Immature natural killer cell (primary cell): ENCODE measurements at places on chromosomes 5 and 9. TPM values are rescaled to one million over a fixed set of nuclear protein-coding genes. Genes with fewer than 3 reads are reported as not detected.

Gene ENTREP1
- not detected for polyA plus RNA-seq

Gene WHRN
- 0.22 TPM for polyA plus RNA-seq

Gene SPINK6
- polyA plus RNA-seq, result not detected

Gene PCDHB16
- polyA plus RNA-seq, result not detected

Gene HACD4
- polyA plus RNA-seq, result 6.7 TPM

Gene ITK
- polyA plus RNA-seq, result 38.5 TPM

Gene FOXD4L5
- not detected for polyA plus RNA-seq

Gene PRPF4
- 25.6 TPM for polyA plus RNA-seq

Gene ORM2
- polyA plus RNA-seq, result not detected

GRCh38 chr5:145629047-145629446, 206.1 kb downstream of the PRELID2 start:
- DNase-seq, result no peak
- H3K27me3 ChIP-seq, result no peaks in the 10 kb centered on the region
- H3K4me1 ChIP-seq, result no peaks in the 10 kb centered on the region
- H3K36me3 ChIP-seq, result no peaks in the 10 kb centered on the region

- peaks cover 19% of the 10 kb centered on the region for H3K36me3 ChIP-seq
- no peak for DNase-seq
- H3K4me1 ChIP-seq, result no peaks in the 10 kb centered on the region
- H3K27me3 ChIP-seq, result peaks cover 4% of the 10 kb centered on the region
- no peak overlapping the region for H3K27ac ChIP-seq
These were observed 75.9 kb downstream of the AUH start for GRCh38 chr9:91285729-91286353.

DNA sequence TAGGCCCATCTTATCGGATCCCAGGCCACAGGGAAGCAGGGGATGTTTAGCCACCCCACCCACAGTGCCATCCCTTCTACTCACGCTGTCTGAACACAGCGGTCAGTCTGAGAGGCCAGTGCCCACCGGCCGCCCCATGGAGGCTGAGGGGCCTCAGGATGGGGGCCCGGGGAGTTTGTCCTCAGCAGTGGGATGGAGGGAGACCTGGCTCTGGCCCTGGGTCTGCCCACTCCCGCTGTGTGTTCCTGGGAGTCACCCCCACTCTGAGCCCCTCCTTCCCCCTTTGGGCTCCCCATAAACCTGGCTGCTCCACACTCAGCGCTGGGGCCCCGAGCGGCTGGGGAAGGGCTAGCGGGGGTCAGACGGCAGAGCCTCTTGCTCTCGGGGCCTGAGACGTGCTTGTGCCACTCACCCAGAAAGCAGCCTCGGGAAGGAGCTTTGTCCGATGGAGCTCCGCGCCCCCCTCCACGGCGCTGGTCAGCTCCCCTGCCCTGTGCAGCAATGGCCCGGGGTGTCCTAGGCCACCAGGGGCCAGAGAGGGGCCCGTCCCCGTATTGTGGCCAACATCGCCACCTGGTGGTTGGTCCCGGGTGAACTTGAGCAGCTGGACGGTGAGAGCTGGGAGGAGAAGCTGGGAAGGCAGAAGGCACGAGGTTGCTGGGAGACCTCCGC, 10.9 kb upstream of the LAMC3 start:
- peak; percentile 4 for DNase-seq
- H3K36me3 ChIP-seq, result no peaks in the 10 kb centered on the region
- no peaks in the 10 kb centered on the region for H3K4me1 ChIP-seq

GRCh38 chr9:36163786-36164170, 5.4 kb upstream of the CCIN start:
- DNase-seq, result no peak
- H3K36me3 ChIP-seq, result peaks cover 28% of the 10 kb centered on the region
- no peak overlapping the region for H3K4me3 ChIP-seq
- H3K4me1 ChIP-seq, result peaks cover 33% of the 10 kb centered on the region

- H3K4me1 ChIP-seq, result peaks cover 35% of the 10 kb centered on the region
- H3K27ac ChIP-seq, result no peak overlapping the region
- peaks cover 2% of the 10 kb centered on the region for H3K27me3 ChIP-seq
- DNase-seq, result no peak
These were observed 142.9 kb upstream of the POU5F2 start for GRCh38 chr5:93884254-93884653.

DNA sequence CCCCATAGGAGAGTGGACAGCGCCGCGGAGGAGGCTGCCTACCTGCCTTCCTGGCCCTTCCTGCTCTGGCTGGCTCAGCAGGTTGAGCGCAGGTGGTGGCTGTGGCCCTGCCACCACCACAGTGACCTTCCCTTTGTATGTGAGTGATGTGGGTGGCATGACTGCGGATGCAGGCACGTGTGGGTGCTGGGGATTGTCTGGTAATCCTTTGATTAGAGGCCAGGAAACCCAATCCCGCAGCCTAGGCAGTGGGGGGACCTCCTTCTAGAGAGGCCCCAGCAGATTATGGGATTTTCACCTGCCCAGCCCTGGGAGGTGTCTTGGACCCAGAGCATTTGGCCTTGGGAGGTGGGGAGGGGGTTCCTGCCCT, 16.5 kb downstream of the RXRA start:
- H3K27me3 ChIP-seq, result no peaks in the 10 kb centered on the region
- no peaks in the 10 kb centered on the region for H3K36me3 ChIP-seq
- H3K4me1 ChIP-seq, result peaks cover 9% of the 10 kb centered on the region
- H3K4me3 ChIP-seq, result no peak overlapping the region

- no peaks in the 10 kb centered on the region for H3K4me1 ChIP-seq
- no peak overlapping the region for H3K4me3 ChIP-seq
- H3K36me3 ChIP-seq, result no peaks in the 10 kb centered on the region
- no peak overlapping the region for H3K27ac ChIP-seq
- peaks cover 5% of the 10 kb centered on the region for H3K27me3 ChIP-seq
These were observed 257.4 kb downstream of the ENC1 start for GRCh38 chr5:74382987-74383593.

- no peak overlapping the region for H3K27ac ChIP-seq
- no peak overlapping the region for H3K4me3 ChIP-seq
- H3K4me1 ChIP-seq, result no peaks in the 10 kb centered on the region
- H3K36me3 ChIP-seq, result no peaks in the 10 kb centered on the region
- DNase-seq, result no peak
These were observed 68.3 kb downstream of the FGF1 start for GRCh38 chr5:142617416-142618129.

GRCh38 chr5:140312067-140312790, 9.3 kb upstream of the PFDN1 start:
- no peak overlapping the region for H3K27ac ChIP-seq
- no peaks in the 10 kb centered on the region for H3K4me1 ChIP-seq
- no peak overlapping the region for H3K4me3 ChIP-seq
- H3K36me3 ChIP-seq, result no peaks in the 10 kb centered on the region
- no peak for DNase-seq

DNA sequence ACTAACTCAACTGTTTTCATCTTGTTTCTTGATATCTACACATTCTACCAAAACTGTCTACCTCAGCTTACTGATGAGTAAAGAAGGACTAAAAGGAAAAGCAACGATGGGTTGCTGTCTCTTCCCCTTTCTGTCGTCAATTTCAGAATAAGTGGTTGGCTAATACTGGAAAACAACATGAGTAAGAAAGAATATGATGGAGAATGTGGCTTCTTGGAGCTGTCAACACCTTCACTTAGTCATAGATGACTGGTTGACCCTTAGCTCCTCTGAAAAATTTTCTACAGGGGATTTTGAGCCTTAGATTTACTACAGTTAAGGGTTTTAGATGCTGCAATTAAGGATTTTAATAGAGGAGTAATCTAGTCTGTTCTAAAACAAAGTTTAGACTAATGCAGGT, 797.9 kb downstream of the TLE4 start:
- no peak overlapping the region for H3K27ac ChIP-seq
- no peaks in the 10 kb centered on the region for H3K27me3 ChIP-seq
- no peak for DNase-seq
- H3K4me3 ChIP-seq, result no peak overlapping the region
- no peaks in the 10 kb centered on the region for H3K36me3 ChIP-seq

- DNase-seq, result no peak
- H3K27me3 ChIP-seq, result no peaks in the 10 kb centered on the region
- H3K4me3 ChIP-seq, result no peak overlapping the region
These were observed 111.6 kb downstream of the CTNND2 start for GRCh38 chr5:11792621-11793020.

DNA sequence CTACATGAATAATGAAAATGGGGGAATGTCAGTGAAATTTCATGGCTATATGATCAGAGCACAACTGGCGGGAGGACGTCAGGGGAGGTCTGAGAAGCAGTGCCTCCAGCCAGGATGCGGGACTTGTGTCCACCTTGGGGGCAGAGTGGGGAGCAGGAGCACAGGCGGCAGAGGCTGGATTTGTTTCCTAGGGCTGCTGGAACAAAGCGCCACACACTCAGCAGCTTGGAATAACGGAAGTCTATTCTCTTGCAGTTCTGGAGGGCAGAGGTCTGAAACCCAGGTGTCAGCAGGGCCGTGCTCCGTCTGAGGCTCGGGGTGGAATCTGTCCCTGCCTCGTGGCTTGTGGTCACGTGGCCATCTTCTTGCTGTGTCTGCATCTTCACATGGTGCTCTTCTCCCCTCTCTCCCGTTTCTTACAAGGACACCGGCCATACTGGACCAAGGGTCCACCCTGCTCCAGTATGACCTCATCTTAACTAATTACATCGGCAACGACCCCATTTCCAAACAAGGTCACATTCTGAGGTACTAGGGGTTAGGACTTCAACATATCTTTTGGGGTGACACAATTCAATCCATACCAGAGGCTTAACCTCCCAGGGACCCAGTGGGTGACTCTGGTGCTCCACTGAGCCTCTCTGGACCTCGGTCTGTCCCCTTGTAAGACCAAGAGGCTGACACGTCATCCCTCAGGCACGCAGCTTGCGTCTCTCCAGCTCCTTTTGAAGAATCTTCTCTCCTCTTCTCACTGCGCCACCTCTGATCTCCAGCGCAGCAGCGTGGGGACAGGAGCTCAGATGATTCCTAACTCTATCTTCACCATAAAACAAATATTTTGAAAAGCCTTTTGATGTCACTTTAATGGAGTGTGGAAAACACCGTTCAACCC, 202.5 kb downstream of the CDK5RAP2 start:
- no peak overlapping the region for H3K4me3 ChIP-seq
- peaks cover 2% of the 10 kb centered on the region for H3K27me3 ChIP-seq
- no peak for DNase-seq
- no peak overlapping the region for H3K27ac ChIP-seq
- H3K4me1 ChIP-seq, result no peaks in the 10 kb centered on the region

GRCh38 chr9:90815183-90815943, 13.7 kb downstream of the SYK start:
- H3K27ac ChIP-seq, result peak overlapping the region; percentile 91
- peaks cover 59% of the 10 kb centered on the region for H3K4me1 ChIP-seq
- no peaks in the 10 kb centered on the region for H3K27me3 ChIP-seq
- peak; percentile 47 for DNase-seq
- H3K4me3 ChIP-seq, result peak overlapping the region; percentile 90

DNA sequence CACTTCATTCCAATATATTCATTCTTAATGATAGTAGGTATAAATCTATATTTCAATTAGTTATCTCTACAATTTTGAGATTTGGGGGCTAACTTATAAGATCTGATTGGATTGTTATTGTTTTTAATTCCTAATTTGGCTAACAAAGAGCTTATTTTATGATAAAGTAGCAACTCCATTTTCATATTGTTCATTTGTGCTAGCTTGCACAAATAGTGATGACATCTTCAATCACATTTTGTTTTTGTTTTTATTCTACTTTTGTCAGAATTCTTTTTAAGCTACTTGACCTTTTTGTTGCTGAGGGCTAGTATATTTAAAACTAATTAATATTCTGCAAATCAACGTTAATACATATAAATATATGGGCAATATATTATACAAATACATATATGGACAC, 22.8 kb downstream of the MARCHF3 start:
- H3K27ac ChIP-seq, result no peak overlapping the region
- peaks cover 20% of the 10 kb centered on the region for H3K4me1 ChIP-seq
- H3K27me3 ChIP-seq, result no peaks in the 10 kb centered on the region
- no peak overlapping the region for H3K4me3 ChIP-seq

- H3K36me3 ChIP-seq, result peaks cover 8% of the 10 kb centered on the region
- no peak for DNase-seq
- peak overlapping the region; percentile 92 for H3K27ac ChIP-seq
- peak overlapping the region; percentile 97 for H3K4me3 ChIP-seq
- peaks cover 2% of the 10 kb centered on the region for H3K27me3 ChIP-seq
These were observed 636 bp upstream of the PWWP2A start for GRCh38 chr5:160119905-160120266.

GRCh38 chr5:127959152-127959764, 124.3 kb upstream of the SLC12A2 start:
- H3K4me3 ChIP-seq, result no peak overlapping the region
- H3K36me3 ChIP-seq, result peaks cover 28% of the 10 kb centered on the region
- no peak overlapping the region for H3K27ac ChIP-seq
- no peak for DNase-seq
- H3K27me3 ChIP-seq, result peaks cover 3% of the 10 kb centered on the region

DNA sequence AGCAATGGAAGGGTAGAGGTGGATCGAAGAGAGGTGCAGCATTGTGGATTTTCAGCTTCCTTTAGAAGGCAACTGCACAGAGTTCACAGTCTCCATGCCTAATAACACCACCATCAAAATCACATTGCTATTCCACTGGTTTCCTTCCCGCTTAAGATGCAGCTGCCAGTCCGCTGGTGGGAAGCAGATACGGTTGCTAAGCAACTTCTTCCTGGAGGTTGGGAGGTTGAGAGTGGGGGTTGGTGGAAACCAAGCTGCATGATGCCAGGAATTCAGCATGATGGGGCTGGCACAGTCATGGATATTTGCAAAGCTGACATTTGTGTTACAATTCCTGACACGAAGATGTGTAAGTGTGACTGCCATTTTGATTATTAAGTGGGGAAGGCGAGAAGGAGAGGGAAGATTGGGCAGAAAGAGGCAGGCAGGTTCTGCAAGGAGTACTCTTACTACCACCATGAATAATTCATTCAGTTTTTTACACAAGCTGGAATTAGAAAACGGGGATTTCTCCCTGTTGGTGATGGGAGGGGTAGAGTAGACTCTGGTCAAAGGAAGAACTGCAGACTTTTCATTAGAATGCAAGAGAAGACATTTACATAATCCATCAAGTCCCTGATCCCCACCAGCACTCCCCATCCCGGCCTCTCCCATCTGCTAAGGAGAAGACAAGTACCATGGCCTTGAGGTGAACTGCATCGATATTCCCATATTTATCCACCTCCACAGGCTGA, 87.5 kb downstream of the GLDC start:
- H3K27me3 ChIP-seq, result peaks cover 8% of the 10 kb centered on the region
- no peak overlapping the region for H3K4me3 ChIP-seq
- H3K36me3 ChIP-seq, result no peaks in the 10 kb centered on the region
- no peak for DNase-seq

DNA sequence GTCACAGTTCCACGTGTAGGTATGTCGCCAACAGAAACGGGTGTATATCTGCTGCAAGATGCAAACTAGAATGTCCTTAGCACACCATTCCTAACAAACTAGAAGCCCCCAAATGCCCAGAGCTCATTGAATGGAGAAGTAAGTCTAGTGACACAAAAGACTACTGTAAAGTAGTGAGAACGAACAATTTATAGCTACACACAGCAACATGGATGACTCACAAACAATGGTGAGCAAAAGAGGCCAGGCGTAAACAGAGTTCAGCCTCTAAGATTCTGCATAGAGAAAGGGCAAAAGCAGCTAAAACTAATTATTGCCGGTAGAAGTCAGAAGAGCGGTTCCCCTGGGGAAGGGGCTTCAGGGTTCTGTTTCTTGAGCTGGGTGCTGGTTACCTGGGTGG, 74.7 kb downstream of the AMBP start:
- no peak overlapping the region for H3K27ac ChIP-seq
- no peaks in the 10 kb centered on the region for H3K27me3 ChIP-seq
- H3K4me3 ChIP-seq, result no peak overlapping the region
- DNase-seq, result no peak
- H3K4me1 ChIP-seq, result no peaks in the 10 kb centered on the region

GRCh38 chr9:98521141-98521540, 187.6 kb downstream of the GABBR2 start:
- no peaks in the 10 kb centered on the region for H3K36me3 ChIP-seq
- no peaks in the 10 kb centered on the region for H3K4me1 ChIP-seq
- no peak overlapping the region for H3K27ac ChIP-seq
- no peak overlapping the region for H3K4me3 ChIP-seq
- DNase-seq, result no peak
